Small intestine (tissue), 16 donors: ENCODE measurements at places on chromosomes 6 and 20. TPM values are rescaled to one million over a fixed set of nuclear protein-coding genes. Genes with fewer than 3 reads are reported as not detected.

RBPJL gene
- polyA plus RNA-seq: not detected

- no peaks in the 10 kb centered on the region for H3K27me3 ChIP-seq
- H3K4me1 ChIP-seq: no peaks in the 10 kb centered on the region
- H3K4me3 ChIP-seq: no peak overlapping the region
- H3K27ac ChIP-seq: no peak overlapping the region
- no peak for DNase-seq
These were observed 93.2 kb downstream of the JARID2 start for GRCh38 chr6:15339081-15339480.

GRCh38 chr6:126812651-126813050, 305.8 kb upstream of the RSPO3 start:
- no peak overlapping the region for H3K27ac ChIP-seq
- no peaks in the 10 kb centered on the region for H3K27me3 ChIP-seq
- no peak overlapping the region for H3K4me3 ChIP-seq
- DNase-seq: no peak

C20orf202 gene
- polyA plus RNA-seq: 5.3 TPM

LYRM4 gene
- 6.5 TPM for polyA plus RNA-seq

PROKR2 gene
- not detected for polyA plus RNA-seq

- H3K27me3 ChIP-seq: no peaks in the 10 kb centered on the region
- peaks cover 3% of the 10 kb centered on the region for H3K36me3 ChIP-seq
- H3K27ac ChIP-seq: no peak overlapping the region
- no peaks in the 10 kb centered on the region for H3K4me1 ChIP-seq
- peak; percentile 80 for DNase-seq
These were observed 10.4 kb upstream of the VNN2 start for GRCh38 chr6:132768051-132768517.

SAMD10 gene
- polyA plus RNA-seq: 7.3 TPM

- H3K27ac ChIP-seq: no peak overlapping the region
- H3K36me3 ChIP-seq: no peaks in the 10 kb centered on the region
- DNase-seq: no peak
- no peaks in the 10 kb centered on the region for H3K27me3 ChIP-seq
- no peak overlapping the region for H3K4me3 ChIP-seq
- H3K4me1 ChIP-seq: no peaks in the 10 kb centered on the region
These were observed 198.2 kb upstream of the PLCB4 start for GRCh38 chr20:8870652-8871051.

RALGAPA2 gene
- polyA plus RNA-seq: 7.6 TPM

DNA sequence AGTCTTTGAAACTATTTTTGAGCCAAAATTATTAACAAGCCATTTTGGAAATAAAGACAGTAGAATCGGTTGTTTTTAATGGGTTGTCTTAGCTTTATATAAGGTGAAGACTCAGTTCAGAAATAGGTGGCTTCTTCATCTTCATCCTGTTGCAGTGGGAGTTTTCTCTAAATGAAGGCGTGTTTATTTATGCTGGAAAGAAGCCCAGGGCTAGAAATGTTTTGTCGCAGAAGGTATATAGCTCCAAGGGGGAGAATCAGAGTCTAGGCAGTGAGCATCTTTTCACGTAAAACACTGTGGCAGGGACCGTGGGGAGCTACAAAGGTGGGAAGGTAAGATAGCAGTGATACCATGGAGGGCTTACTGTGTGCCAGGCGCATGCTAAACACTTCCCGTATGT, 34.3 kb downstream of the FARS2 start:
- H3K36me3 ChIP-seq: no peaks in the 10 kb centered on the region
- H3K4me1 ChIP-seq: no peaks in the 10 kb centered on the region
- no peak overlapping the region for H3K4me3 ChIP-seq
- H3K27me3 ChIP-seq: no peaks in the 10 kb centered on the region
- H3K27ac ChIP-seq: no peak overlapping the region

GRCh38 chr20:38110525-38111178, 54.4 kb downstream of the TGM2 start:
- no peaks in the 10 kb centered on the region for H3K27me3 ChIP-seq
- peak overlapping the region; percentile 77 for H3K27ac ChIP-seq
- H3K36me3 ChIP-seq: no peaks in the 10 kb centered on the region
- no peak for DNase-seq
- H3K4me1 ChIP-seq: peaks cover 31% of the 10 kb centered on the region
- no peak overlapping the region for H3K4me3 ChIP-seq

TNF gene
- polyA plus RNA-seq: 0.59 TPM

GHRH gene
- polyA plus RNA-seq: not detected

- peak overlapping the region; percentile 54 for H3K27ac ChIP-seq
- DNase-seq: no peak
- no peaks in the 10 kb centered on the region for H3K27me3 ChIP-seq
- peaks cover 17% of the 10 kb centered on the region for H3K4me1 ChIP-seq
These were observed 32.9 kb downstream of the COX4I2 start for GRCh38 chr20:31670371-31671228.

APOBEC2 gene
- 4.3 TPM for polyA plus RNA-seq

- no peaks in the 10 kb centered on the region for H3K36me3 ChIP-seq
- H3K4me3 ChIP-seq: no peak overlapping the region
- H3K27ac ChIP-seq: peak overlapping the region; percentile 47
- no peaks in the 10 kb centered on the region for H3K27me3 ChIP-seq
- no peaks in the 10 kb centered on the region for H3K4me1 ChIP-seq
- no peak for DNase-seq
These were observed 20.2 kb upstream of the CD93 start for GRCh38 chr20:23106271-23106851.

ITCH gene
- polyA plus RNA-seq: 15.1 TPM

DNA sequence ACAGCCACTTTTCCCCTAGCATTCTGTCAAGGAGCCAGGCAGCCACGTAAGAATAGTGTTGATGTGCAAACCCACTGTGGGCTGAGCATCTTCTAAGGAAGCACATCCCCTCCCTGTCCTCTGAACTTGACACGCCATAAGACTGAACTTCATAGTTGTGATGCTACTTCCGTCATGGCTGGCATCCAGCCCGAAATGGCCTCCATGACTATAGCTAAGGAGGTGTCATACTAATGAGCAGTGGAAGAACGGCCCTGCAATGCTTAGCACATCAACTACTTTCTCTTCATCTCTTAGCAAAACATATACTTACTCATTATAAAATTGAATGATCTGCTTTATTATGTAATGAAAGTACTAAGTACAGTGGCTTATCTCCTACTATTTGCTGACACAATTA, 110.2 kb downstream of the GJA10 start:
- no peak overlapping the region for H3K4me3 ChIP-seq
- H3K27me3 ChIP-seq: no peaks in the 10 kb centered on the region
- H3K36me3 ChIP-seq: no peaks in the 10 kb centered on the region
- peak; percentile 74 for DNase-seq
- H3K27ac ChIP-seq: no peak overlapping the region

SYTL3 gene
- polyA plus RNA-seq: 2.9 TPM

DNA sequence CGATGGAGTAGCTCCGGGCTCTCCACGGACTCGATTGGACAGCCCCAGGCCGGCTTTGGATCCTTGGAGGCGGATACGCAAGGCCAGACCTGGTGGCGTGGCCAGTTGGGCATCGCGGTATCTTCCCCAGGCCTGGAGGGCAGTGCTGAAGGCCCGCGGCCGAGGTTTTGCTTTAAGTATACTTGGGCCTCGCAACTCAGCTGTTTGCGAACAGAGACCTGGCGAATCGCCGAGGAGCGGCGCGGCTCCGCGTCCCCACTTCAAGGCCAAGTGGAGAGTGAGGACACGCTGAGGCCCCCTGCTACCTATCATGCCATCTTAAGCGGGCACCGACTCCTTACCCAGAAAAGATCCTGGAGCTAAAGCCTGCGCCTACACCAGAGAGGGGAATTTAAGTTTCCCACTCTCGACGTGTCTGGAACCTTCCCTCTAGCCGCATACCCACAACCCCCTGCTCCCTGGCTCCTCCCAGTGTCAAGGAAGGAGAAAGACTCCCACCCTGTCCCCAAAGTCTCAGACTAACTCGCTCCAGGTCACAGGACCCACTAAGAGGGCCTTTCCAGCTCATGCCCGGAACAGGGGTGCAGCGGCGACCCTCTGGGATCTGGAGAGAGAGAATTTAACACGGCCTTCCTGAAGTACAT, 4.1 kb downstream of the LINC00237 start:
- peaks cover 11% of the 10 kb centered on the region for H3K4me1 ChIP-seq
- H3K4me3 ChIP-seq: peak overlapping the region; percentile 77
- peak; percentile 38 for DNase-seq
- peaks cover 15% of the 10 kb centered on the region for H3K27me3 ChIP-seq
- H3K36me3 ChIP-seq: no peaks in the 10 kb centered on the region
- H3K27ac ChIP-seq: no peak overlapping the region

GRCh38 chr6:161161889-161162624, 111.8 kb downstream of the AGPAT4 start:
- H3K4me3 ChIP-seq: no peak overlapping the region
- DNase-seq: no peak
- no peaks in the 10 kb centered on the region for H3K27me3 ChIP-seq
- peaks cover 2% of the 10 kb centered on the region for H3K36me3 ChIP-seq

DNA sequence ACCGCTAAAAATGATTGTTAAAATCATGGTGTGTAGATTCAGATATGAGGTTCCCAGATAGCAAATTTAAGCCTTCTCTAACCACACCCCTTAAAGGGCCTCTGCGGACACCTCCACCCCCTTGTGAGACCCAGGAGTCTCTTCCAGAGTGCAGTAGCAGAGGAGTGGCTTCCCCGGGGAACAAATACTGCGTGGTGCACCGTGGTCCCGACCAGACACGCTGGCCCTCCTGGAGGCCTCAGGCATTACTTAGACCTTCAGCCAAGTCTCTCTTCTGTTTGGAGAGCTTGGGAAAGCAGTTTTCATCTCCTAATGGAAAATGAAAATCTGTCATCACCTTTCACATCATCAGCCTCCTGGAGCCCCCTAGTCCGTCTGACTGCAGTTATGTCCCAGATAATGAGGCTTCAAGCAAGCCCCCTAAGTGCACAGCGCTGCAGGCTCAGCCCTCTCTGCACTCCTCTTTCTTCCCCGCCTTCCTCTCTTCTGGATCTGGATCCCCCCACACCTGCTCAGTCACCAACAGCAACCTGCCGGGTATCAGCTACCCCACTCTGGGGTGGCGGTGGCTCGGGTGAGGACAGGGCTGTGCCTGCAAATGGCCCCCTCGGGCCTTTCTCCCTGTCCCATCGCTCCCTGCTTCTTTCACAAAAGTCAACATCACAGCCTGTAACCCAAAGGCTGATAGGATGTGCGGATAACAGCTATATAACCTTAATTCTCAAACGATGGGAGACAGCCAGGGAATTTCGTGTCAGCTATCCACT, 58.8 kb upstream of the TAGAP start:
- DNase-seq: no peak
- H3K27me3 ChIP-seq: peaks cover 2% of the 10 kb centered on the region
- no peaks in the 10 kb centered on the region for H3K4me1 ChIP-seq

- H3K27ac ChIP-seq: no peak overlapping the region
- no peak for DNase-seq
- no peak overlapping the region for H3K4me3 ChIP-seq
These were observed 687.7 kb upstream of the MARCKS start for GRCh38 chr6:113169484-113169883.

- H3K4me3 ChIP-seq: no peak overlapping the region
- no peak for DNase-seq
- H3K4me1 ChIP-seq: no peaks in the 10 kb centered on the region
- H3K27me3 ChIP-seq: peaks cover 13% of the 10 kb centered on the region
These were observed 7.6 kb upstream of the EXOC2 start for GRCh38 chr6:700490-700889.

DNA sequence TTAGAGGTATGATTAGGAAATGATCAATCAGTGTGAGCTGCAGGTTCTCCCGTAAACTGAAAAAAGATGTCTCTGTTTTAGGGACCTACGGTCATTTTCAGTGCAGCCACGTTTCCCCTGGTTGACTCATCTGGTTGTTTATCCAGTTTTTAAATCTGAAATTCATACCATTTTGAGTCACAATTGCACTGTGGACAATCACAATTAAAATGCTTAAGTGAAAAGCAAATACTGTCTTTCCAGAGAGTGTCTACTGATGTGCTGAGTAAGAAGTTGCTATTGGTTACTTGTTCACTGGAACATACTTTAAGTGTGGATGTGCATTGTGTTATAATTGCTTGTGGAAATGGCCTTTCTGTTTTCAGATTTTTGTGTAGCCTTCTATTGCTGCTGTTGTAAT, 305.1 kb upstream of the SASH1 start:
- DNase-seq: no peak
- peaks cover 14% of the 10 kb centered on the region for H3K4me1 ChIP-seq
- no peaks in the 10 kb centered on the region for H3K27me3 ChIP-seq
- no peak overlapping the region for H3K4me3 ChIP-seq

MLN gene
- polyA plus RNA-seq: 89.2 TPM

DNA sequence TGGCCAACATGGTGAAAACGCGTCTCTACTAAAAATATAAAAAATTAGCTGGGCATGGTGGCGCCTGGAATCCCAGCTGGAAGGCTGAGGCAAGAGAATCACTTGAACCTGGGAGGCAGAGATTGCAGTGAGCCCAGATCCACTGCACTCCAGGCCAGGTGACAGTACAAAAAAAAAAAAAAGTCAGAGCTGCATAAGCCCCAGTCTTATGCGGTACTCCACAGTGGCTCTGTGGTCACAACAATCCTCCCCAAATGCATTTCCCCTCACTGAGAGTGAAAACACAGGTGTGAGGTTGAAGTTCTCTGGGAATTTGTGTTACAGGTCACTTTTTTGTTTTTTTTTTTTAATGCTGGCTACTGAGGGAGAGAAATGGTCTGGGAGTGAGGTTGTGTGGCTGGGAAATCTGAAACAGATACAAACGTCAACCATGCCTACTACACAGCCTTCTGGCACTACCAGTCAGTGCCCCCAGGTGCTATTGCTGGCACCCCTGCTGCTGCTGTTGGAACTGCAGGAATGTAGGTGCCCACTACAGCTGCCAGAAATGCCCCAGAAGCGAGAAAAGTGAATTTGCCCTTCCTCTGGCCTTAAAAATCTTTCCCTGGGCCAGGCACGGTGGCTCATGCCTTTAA, 5.7 kb downstream of the MRPS26 start:
- peaks cover 2% of the 10 kb centered on the region for H3K4me1 ChIP-seq
- H3K36me3 ChIP-seq: peaks cover 5% of the 10 kb centered on the region
- H3K27ac ChIP-seq: no peak overlapping the region
- no peak overlapping the region for H3K4me3 ChIP-seq
- H3K27me3 ChIP-seq: no peaks in the 10 kb centered on the region
- DNase-seq: no peak

GRCh38 chr6:84773431-84774156, 9.2 kb upstream of the TBX18 start:
- H3K4me1 ChIP-seq: peaks cover 13% of the 10 kb centered on the region
- H3K27ac ChIP-seq: no peak overlapping the region
- no peaks in the 10 kb centered on the region for H3K36me3 ChIP-seq
- H3K4me3 ChIP-seq: no peak overlapping the region

- DNase-seq: no peak
- H3K4me3 ChIP-seq: no peak overlapping the region
- no peak overlapping the region for H3K27ac ChIP-seq
- no peaks in the 10 kb centered on the region for H3K36me3 ChIP-seq
- H3K27me3 ChIP-seq: no peaks in the 10 kb centered on the region
These were observed 38.4 kb upstream of the LRRC1 start for GRCh38 chr6:53756396-53756795.
